Sigmoid colon (tissue), 7 donors: ENCODE measurements at places on chromosomes 5 and 9. TPM values are rescaled to one million over a fixed set of nuclear protein-coding genes. Genes with fewer than 3 reads are reported as not detected.
A peak's percentile ranks its signal among the peaks of the same experiment; 100 is the strongest.

CDH18 gene
- not detected for total RNA-seq

PROB1 gene
- 0.36 TPM for total RNA-seq

MEIKIN gene
- total RNA-seq = not detected

DNA sequence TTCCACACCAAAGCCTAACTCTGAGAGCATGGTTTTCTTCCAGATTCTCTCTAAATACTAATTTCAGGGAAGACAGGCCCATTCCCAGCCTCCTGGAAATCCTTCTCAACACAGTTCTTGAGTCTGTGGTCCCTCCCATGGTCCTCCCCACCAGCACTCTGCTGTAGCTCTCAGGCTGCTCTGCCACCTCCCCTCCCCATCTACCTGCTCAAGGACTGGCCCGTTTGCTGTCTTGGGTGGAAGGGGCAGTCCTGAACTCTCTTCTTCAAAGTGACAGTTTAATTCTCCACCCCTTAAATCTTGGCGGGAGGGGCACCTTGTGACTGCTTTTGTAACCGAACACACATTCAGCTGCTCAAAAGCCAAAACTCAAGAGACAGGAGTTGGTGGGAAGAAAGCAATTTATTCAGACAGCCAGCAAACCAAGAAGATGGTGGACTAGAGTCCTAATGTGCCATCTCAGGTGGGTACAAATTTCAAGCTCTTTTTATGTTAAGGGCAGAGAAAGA lies 7.6 kb upstream of the LCN15 start:
- H3K4me1 ChIP-seq = no peaks in the 10 kb centered on the region
- H3K36me3 ChIP-seq = no peaks in the 10 kb centered on the region
- no peak overlapping the region for H3K27ac ChIP-seq
- peaks cover 11% of the 10 kb centered on the region for H3K27me3 ChIP-seq
- no peak overlapping the region for H3K4me3 ChIP-seq

GRCh38 chr9:98610711-98611110 lies 98.0 kb downstream of the GABBR2 start:
- no peak for DNase-seq
- H3K4me3 ChIP-seq = no peak overlapping the region
- no peaks in the 10 kb centered on the region for H3K4me1 ChIP-seq
- no peak overlapping the region for H3K27ac ChIP-seq

GRCh38 chr9:133994353-133995011 lies 2.4 kb upstream of the VAV2 start:
- no peak overlapping the region for H3K4me3 ChIP-seq
- no peaks in the 10 kb centered on the region for H3K36me3 ChIP-seq
- peak overlapping the region; percentile 89 for H3K27ac ChIP-seq
- no peaks in the 10 kb centered on the region for H3K27me3 ChIP-seq
- peaks cover 37% of the 10 kb centered on the region for H3K4me1 ChIP-seq
- peak; percentile 87 for DNase-seq

DNA sequence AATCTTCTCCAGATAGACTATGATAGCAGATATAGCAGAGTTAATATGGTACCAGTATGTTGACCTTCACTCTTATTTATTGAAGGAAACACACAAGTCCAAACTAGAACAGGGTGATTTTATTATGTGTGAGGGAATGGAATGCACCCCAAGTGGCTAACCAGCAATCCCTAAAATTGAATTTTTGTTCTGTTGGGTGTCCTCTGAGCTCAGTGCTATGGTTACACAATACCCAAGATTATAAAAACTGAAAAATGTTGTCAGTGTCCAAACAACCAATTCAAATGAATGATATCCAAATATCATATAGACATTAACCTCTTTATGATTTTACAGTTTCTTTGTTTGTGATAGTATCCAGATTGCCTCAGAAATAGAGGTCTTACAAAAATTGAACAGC lies 60.9 kb downstream of the NNT start:
- no peak overlapping the region for H3K27ac ChIP-seq
- H3K36me3 ChIP-seq = no peaks in the 10 kb centered on the region
- H3K4me3 ChIP-seq = no peak overlapping the region
- H3K4me1 ChIP-seq = peaks cover 10% of the 10 kb centered on the region

- no peak overlapping the region for H3K4me3 ChIP-seq
- no peak for DNase-seq
- H3K36me3 ChIP-seq = no peaks in the 10 kb centered on the region
- H3K4me1 ChIP-seq = no peaks in the 10 kb centered on the region
These were observed 84.7 kb upstream of the SLCO6A1 start for GRCh38 chr5:102583276-102584124.

GRCh38 chr9:87062746-87063145 lies 115.4 kb upstream of the GAS1 start:
- no peaks in the 10 kb centered on the region for H3K27me3 ChIP-seq
- peaks cover 20% of the 10 kb centered on the region for H3K4me1 ChIP-seq
- H3K36me3 ChIP-seq = no peaks in the 10 kb centered on the region
- H3K4me3 ChIP-seq = no peak overlapping the region
- no peak for DNase-seq

DNA sequence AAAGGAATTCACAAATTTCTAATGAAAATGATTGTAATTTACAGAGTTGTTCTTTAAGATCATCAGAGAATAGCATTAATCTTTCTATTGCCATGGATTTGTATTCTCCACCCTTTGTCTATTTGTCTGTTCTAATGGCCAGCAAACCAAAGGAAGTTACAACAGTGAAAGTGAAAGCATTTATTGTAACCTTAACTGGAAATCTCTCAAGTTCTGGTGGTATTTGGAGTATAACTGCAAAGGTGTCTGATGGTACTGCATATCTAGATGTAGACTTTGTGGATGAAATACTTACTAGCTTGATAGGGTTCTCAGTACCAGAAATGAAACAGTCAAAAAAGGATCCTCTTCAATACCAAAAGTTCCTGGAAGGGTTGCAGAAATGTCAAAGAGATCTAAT lies 21.7 kb downstream of the RMI1 start:
- no peaks in the 10 kb centered on the region for H3K36me3 ChIP-seq
- H3K4me3 ChIP-seq = no peak overlapping the region
- H3K4me1 ChIP-seq = no peaks in the 10 kb centered on the region
- no peak for DNase-seq
- H3K27ac ChIP-seq = no peak overlapping the region
- no peaks in the 10 kb centered on the region for H3K27me3 ChIP-seq
